ENCODE measurements at places on chromosomes 5 and 9.

GRCh38 chr5:40484495-40484894 lies 195.2 kb upstream of the PTGER4 start:
- DNase-seq = no peak

DNA sequence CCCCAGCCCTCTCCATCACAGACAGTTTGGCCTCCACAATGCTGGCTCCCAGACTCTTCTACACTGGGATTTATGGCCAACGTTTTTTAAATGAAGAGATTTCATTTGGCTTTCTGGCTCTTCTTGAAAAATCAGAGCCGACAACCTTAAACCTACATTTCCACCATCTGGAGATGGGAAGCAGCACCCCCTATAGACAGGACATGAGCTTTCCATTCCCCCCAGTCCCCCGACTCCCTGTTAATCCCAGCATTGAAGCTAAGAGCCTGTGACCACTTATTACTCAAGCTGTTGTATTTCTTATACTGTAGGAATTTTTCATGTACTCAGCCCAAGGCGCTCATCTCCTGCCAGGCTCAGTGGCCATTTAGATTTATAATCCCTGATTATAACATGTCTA lies 34.0 kb upstream of the AFAP1L1 start:
- no peak for DNase-seq

DNA sequence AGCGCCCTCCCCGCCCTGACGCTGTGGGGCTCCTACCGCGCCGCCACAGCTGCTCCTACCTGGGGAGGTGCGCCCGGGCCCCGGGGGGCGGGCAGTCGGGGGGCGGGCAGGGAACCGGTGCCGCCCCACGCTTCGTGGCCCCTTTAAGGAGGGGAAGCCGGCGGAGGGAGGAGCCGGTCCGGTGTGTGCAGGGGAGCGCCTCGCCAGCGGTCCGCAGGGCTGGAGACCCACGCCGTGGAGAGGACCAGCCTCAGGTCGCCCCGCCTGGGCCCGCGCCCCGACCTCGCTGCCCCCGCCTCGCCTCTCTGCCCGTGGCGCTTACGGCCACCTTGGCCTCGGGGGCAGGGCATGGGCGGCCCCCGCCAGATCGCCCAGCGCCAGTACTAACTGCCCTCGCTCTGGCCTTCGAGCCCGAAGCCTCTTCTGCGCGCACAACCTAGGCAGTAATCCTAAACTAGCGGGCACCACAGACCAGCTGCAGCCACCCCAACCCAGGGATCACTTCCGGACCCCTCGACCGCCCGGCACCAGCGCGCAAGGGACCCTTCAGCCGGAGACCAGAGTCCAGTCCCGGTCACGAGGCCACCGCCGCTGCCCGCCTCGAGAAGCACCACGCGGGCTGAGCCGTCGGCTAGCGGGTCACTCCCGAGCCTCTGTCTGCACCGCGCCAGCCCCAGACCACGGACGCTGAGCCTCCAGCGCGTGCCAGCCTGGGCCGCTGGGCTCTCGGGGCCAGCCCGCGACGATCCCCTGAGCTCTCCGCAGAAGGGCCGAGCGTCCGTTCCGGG lies at the start of gene FOXE1:
TSS of gene FOXE1 (plus strand) at position 171 of the 788 bp plus-strand sequence. CDS start 689 bp downstream, outside the sequence.
- DNase-seq = no peak

DNA sequence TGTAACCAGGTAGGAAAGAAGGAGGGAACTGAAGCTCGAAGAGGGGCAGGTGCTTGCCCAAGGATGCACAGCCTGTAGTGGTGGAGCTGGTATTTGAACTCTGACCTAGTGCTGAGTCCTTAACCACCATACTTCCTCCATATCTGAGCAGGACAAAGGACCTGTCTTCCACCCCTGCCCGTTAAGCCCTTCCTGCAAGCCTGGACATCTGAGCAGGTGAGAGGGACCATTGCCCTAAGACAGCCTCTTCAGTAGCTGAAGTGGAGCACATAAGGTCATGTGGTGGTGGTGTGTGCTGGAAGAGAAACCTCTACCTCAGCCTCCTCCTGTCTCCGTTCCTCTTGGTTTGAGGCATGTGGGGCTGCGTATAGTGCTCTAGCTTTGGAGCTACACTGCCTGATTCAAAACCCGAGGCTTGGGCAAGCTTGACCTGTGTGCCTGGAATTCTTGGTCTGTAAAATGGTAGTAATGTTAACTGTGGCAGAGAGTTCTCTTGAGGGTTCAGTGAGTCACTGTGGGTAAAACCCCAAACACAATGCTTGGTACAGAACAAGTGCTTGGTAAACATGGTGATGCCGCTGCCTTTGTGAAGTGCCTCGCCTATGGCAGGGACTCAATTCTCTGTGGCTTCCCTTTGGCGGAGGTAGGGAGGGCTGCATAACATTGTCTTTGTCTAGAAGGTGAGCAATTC lies 7.4 kb downstream of the GALNT10 start:
- peak; percentile 35 for DNase-seq

DNA sequence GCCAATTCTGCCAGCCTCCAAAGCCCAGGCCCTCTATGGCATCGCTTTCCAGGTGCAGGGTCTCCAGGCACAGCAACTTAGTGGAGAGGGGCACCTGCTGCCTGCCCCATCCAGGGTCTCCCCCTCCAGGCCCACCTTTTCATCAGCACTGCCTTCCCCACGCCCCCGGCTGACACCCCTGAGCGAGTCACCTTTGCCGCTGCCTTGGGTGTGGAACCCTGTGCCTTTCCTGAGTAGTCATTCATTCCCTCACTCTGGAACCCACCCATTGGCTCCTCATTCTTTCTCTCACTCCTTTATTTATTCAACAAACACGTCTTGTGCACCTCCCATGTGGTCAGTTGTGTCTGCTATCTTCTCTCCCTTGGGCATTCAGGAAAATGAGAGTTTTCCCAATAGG lies 14.5 kb upstream of the RPL26L1 start:
- DNase-seq = peak; percentile 26

- no peak for DNase-seq
Measured at GRCh38 chr5:35458824-35459207, 158.8 kb upstream of the SPEF2 start.

DNA sequence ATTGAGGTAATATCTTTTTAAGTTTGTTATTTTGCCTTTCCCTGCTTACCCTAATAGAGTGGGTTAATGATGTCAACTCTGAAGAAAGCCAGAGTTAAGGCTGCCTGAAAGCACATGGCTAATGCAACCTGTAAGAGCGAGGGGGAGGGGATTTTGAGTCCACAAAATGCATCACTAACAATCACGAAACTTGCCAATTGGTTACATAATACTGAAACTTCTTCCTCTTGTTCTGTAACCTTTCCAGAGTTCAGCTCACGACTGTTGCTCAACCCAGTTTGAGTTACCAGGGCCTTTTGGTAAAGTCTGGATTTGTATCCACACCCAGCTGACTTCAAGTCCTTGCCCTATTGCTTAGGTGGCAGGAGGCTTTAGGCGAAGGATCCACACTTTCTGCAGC lies 308.8 kb downstream of the EFNA5 start:
- DNase-seq = peak; percentile 21

DNA sequence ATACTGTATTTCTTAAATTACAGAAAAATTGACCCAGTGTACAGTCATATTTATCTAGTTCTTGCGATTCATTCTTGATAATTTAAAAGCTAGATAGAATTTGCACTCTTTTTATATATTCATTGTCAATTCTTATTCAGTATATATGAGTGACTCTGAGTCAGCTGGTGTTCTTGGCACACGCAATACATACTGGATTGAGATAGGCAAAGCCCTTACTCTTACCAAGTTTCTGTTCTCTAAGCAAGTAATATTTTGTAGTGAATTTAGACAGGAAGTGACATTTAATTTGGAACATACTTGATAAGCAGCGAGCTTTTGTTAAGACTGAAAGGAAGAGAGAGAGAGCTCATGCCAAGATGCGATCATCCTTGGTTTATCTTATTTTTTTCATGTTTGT lies 57.7 kb downstream of the GPBP1 start:
- DNase-seq = peak; percentile 60

DNA sequence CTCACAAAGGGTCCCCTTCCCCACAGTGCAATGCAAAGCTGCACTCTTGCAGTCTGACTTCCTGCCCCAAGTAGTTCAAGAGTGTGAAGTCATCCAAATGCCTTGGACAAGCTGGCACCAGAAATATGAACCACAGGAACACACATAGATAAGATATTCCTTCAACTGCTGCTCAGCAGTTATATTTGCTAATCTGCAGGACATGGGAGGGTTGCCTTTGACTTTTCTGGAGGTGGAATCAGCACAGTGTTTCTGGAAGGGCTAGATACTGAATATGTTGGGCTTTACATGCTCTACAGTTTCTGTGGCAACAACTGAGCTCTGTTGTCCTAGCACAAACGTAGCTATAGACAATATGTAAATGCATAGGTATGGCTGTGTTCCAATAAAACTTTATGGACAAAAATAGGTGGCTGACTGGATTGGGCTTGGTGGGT lies 96.7 kb upstream of the PCA3 start:
- DNase-seq = peak; percentile 25

DNA sequence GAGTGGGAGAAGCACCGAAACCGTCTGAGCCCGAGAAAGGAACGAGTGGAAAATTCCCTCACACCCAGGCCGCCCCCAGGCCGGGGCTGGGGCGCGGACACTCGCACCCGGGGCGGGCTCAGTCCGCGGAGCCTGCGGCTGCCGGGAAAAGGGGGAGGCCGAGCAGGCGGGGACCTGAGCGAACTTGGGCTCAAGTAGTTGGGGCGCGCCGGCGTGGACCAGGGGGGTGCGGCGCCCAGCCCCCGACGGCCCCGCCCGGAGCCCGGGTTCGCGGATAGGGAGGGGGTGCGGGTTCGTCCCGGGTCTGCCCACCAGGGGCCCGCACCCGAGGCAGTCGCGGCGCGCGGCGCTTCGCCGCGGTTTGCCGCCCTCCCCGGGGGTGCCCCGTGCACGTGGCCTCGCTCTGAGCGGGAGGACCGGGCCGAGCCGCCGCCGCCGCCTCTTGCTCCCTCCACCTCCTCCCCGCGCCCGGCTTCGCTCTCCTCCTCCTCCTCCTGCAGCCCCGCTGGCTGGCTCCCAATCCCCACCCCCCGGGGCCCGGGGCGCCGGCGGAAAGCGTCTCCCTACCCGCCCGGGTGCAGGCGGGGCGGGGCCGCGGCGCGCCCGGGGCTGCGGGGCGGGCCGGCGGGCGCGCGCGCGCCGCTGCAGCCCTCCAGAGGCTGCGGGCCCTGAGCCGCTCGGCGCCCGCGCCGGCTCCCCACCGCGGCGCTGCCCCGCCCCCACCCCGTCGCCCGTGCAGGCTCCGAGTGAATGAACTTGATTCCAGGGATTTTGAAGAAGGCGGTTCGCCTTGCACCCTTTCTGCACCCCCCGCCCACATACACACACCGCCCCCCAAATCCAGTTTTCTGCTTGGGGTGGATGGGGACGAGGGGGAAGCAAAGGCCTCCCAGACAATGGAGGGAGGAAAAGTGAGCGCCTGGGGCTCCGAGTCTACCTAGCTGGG lies 1.3 kb upstream of the NFIB start:
- DNase-seq = peak; percentile 34

GRCh38 chr5:150457121-150457520 lies 7.6 kb upstream of the RPS14 start:
- no peak for DNase-seq

- DNase-seq = peak; percentile 95
Measured at GRCh38 chr9:127122176-127123063, at the start of gene ANGPTL2. TSS of gene ANGPTL2 (minus strand) at chr9:127122635. CDS start at chr9:127108731, 13,904 bp downstream.

GRCh38 chr5:40497573-40497972 lies 182.1 kb upstream of the PTGER4 start:
- peak; percentile 65 for DNase-seq

- peak; percentile 73 for DNase-seq
Measured at GRCh38 chr9:107480386-107480789, 9.2 kb downstream of the KLF4 start.

Data from IMR-90 (cell line).